ENCODE measurements at places on chromosomes 13 and 19.

DNA sequence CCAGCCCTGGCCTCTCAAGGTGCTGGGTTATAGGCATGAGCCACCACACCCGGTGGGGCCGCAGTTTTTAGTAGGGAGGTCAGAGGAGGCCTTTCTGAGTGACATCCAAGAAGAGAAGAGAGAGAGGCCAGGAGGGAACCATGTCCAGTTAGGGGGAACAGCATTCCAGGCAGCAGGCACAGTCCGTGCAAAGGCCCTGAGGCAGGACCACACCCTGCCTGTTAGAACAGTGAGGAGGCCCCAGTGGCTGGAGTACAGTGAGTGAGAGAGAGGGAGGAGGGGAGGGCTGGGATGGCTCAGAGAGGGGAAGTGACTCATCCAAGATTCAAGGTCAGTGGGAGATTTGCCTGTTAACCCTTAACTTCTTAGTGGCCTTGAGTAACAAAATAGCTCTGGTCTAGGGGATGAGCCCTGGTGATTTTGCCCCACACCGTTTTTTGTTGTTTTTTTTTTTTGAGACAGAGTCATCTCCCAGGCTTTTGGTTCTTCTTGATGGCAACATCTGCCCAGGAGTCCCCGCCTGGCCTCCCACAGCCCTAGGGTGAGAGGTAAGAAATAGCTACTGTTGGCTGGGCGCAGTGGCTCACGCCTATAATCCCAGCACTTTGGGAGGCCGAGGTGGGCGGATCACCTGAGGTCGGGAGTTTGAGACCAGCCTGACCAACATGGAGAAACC, 2.7 kb upstream of the PLIN3 start:
- peak; percentile 49 for DNase-seq

- DNase-seq: no peak
Measured at GRCh38 chr19:48970139-48970766, 5.1 kb downstream of the FTL start.

DNA sequence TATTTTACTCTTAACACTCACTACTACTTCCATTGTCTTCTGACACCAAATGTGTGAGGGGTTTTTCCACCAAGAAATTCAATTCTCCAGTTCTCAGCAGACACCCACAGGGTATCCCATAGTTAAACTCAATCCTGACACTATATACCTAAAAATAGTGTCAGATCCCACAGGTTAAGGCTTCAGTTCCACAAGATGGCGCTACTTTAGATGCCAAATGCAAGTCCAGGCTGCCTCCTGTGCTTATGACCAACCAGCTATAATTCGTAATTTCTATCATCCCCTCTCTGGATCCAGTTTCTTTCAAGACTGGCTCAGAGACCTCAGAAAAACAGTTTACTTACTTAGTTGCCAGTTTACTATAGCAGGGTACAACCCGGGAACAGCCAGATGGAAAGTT, 1146.2 kb upstream of the SPRY2 start:
- no peak for DNase-seq

GRCh38 chr19:13952931-13953531, 722 bp downstream of the DCAF15 start:
- peak; percentile 64 for DNase-seq

DNA sequence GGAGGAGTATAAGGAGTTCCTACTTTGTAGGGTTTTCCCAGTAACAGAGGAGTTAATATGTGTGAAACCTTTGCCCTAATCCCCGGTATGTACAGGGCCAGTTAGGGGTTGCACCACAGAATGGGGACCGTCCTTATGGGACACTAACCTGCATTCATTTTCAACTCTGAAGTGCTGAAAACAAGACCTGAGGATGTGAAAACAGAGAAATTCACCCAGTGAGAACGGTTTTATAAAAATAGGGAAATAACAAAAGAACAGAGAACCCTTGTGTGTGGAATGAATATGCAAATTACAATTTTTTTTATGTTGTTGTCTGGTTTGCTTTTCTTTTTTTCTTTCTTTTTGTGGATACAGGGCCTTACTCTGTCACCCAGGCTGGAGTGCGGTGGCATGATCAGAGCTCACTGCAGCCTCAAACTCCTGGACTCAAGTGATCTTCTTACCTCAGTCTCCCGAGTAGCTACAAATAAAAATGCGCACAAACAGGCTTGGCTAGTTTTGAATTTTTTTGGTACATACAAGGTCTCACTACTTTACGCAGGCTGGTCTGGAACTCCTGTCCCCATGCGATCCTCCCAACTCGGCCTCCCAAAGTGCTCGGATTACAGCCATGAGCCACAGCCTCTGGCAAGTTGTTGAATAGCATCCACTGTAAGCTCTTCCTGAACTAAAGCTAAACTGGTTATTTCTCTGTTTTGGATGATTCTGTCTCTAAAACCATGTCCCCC, 10.6 kb downstream of the CLC start:
- DNase-seq: no peak

- no peak for DNase-seq
Measured at GRCh38 chr19:34480491-34480890, 1.1 kb upstream of the WTIP start.

DNA sequence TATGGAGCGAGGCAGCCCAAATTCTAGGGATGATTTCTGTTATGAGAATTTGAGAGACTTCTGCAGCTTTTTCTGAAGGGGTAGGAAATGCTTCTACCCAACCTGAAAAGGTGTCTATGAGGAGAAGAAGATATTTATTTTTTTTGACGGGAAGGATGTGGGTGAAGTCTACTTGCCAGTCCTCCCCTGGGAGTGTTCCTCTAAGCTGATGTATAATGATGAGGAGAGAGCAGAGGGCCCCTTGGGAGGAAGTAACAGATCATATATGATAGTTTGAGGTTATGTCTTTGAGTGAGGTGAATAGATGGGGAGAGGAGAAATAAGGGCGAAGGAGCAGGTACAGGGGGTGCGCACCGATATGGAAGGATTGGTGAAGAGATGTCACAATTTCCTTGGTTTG, 910.6 kb upstream of the SLITRK5 start:
- no peak for DNase-seq

- peak; percentile 48 for DNase-seq
Measured at GRCh38 chr19:54439174-54439851, 9.7 kb upstream of the LENG8 start.

GRCh38 chr13:31096654-31097302, 64.9 kb downstream of the HSPH1 start:
- no peak for DNase-seq

- no peak for DNase-seq
Measured at GRCh38 chr13:36815062-36815461, 4.0 kb upstream of the RFXAP start.

- no peak for DNase-seq
Measured at GRCh38 chr19:34888091-34888490, 38.6 kb upstream of the ZNF30 start.

- DNase-seq: no peak
Measured at GRCh38 chr13:22736084-22736767, 444.6 kb upstream of the SGCG start.

GRCh38 chr19:1132552-1133383, 29.0 kb downstream of the GPX4 start:
- DNase-seq: no peak

DNA sequence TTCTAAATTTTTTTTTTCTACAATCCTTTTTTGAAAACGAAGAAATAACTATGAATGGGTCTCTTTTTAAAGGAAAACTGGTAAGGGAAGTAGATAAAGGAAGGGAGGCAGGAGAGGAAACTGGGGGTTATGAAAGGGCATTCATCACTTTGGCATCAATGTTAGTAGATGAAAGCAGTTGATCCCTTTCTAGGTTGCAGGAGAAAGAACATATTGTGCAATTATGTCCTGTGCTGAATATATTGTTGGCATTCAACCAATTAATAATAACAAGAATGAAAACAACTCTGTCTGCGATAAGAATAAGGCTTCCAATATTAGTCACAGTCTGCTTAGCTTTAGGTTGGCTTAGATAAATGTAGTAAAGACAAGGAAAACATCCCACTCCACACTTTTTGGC, 796.8 kb upstream of the KLHL1 start:
- no peak for DNase-seq

DNA sequence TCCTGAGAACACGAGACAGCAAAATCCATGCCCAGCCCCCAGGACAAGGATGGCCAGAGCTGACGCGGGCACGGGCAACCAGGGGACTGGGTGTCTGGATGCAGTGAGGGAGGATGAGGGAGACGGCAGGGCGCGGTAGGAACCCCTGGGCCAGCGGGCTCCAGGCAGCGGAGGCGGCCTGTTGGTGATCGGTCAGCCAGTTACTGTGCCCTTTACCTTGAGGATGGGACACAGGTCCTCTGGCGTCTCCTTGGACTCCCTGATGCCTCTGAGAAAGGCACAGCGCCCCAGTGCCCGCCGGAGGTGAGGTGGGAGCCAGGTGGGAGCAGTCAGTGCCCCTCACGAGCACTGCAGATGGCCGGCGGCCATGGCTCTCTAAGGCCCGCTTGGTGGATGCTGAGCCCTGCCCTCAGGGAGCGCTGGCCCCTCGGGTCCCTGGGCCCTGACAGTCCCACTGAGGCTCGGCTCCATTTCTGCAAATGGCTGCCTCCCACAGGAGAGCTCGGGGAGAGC, 31.2 kb downstream of the C13orf46 start:
- no peak for DNase-seq

- no peak for DNase-seq
Measured at GRCh38 chr13:106090001-106090400, 445.5 kb downstream of the EFNB2 start.

DNA sequence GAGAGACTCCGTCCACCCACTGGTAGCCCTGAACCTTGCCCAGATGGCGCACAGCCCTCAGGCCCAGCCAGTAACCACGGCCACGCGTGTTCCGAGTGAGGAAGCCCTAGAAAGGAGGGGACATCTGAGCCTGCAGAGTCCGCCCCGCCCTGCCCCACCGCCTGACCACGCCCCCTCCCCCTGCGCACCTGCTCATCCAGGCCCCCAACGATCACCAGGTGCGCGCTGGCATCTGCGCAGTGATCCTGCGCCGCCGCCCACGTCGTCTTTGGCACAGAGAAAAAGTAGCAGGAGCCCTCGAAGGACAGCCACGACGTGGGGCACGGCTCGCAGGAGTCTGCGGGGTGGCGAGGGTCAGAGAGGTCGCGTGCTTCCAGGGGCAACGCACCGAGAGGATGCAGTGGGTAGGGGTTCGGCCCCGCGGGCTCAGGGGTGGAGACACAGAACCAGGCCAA, 2.1 kb downstream of the CLEC4G start:
- DNase-seq: no peak

GRCh38 chr19:609004-609346, 19.3 kb downstream of the HCN2 start:
- DNase-seq: peak; percentile 60

DNA sequence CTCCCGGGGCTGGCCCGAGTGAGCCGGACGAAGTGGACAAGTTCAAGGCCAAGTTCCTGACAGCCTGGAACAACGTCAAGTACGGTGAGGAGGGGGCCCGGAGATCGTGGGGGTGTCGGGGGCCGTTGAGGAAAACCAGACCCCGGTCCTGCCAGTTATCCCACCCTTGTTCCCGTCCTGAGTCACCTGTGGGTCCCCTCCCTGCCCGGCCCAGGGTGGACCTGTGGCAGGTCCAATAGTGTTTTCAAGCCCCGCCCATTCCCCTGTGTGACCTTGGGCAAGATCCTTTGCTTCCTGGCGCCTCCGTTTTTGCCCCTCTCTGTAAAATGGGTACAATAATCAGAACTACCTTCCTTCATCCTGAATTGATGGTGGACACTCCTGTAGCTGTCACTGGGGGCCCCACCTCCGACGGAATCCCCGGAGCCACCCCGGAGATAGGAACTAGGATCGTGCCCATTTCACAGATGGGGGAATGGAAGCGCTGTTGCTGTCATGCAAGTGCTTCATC, 593 bp downstream of the ATG4D start:
- DNase-seq: peak; percentile 35

DNA sequence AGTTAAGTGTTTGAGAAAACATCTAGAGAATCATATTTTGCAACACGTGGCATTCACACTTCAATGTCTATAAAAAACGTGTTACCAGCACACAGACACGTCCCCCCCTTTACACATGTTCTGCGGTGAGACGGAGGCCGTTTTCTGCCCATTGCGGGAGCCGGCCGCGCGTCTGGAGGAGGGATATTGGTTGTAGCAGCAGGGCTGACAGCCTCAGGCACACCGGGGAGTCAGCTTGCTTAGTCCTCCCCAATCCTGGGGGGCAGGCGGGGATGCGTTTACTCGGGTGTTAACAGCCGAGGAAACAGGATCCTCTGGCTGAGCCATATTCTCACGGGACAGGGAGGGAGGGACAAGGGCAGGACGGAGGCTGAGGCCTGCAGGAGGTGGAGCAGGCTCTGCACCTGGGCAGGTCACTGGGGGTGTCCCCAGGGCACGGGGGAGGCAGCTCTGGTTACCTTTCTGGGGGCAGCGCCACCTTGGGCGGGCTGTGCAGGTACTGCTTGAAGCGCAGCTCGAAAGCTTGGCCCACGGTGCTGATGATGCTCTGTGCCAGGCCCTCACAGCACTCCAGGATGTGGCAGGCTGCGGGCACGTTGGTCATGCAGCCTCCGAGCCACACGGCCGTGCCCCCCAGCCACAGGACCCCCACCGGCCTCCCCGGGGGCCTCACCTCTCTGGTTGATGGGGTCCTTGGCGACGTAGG, 25.0 kb downstream of the SHC2 start:
- no peak for DNase-seq

- DNase-seq: no peak
Measured at GRCh38 chr13:32752997-32753606, 166.8 kb downstream of the PDS5B start.

DNA sequence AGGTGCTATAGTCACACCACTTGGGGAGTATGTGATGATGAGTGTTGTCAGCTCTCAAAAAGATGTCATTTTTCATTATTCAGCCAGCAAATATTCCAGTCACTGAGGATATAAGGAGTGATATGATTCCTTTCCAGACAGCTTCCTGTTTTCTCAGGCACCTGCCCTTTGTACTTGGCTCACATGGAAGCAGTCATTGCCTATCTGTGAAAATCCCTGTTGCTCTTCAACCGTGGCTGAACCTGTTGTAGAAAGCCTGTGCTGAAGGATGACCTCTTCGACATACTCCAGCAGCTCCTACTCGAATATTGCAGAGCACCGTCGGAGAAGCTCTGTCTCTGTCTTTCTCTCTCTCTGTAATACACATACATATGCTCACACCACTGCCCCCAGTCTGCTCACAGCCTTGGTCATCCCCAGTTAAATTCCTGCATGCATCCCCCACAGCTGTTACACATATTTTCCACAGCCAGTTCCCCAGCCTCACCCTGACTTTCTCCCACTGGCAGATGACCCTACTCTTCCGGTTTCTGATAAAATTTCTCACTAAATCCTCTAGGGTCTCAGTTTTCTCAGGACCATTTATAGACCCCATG, 204.2 kb upstream of the ARGLU1 start:
- DNase-seq: no peak

GRCh38 chr13:101512650-101513049, 60.2 kb downstream of the ITGBL1 start:
- DNase-seq: no peak

DNA sequence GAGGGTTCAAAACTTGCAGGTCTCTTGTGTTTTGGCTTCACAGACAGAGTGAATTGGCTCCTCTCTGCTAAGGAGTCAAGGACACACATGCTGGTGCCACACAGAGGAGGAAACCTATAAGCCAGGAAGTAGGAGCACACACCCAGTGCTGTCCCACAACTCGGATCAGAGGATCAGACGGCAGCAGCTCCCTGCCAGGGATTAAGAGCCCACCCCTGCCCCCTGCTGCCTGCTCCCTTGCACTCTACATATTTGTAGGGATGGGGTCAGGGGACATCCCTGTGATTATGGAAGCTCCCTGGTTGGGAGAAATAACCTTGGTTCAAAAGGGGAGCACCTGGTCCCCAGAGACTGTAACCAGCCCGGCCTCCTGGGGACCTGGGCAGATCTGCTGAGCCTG, 77.5 kb upstream of the CLDN10 start:
- DNase-seq: no peak

GRCh38 chr13:109224033-109224432, 562.4 kb downstream of the IRS2 start:
- no peak for DNase-seq

- no peak for DNase-seq
Measured at GRCh38 chr19:329876-330275, 14.7 kb downstream of the MIER2 start.

All from femur (tissue), 1 donor.